Umbilical cord (tissue), 2 donors: ENCODE measurements at places on chromosomes 2 and 18. TPM values are rescaled to one million over a fixed set of nuclear protein-coding genes. Genes with fewer than 3 reads are reported as not detected.

CMPK2 gene
- 15.6 TPM for total RNA-seq

SYT4 gene
- 1.9 TPM for total RNA-seq

TEKT4 gene
- 1.9 TPM for total RNA-seq

UGT1A8 gene
- 6.5 TPM for total RNA-seq

GALNT5 gene
- total RNA-seq: 77.8 TPM

CTAGE1 gene
- total RNA-seq: 8.9 TPM

CCDC121 gene
- total RNA-seq: 10.6 TPM
